Left renal pelvis (tissue), 4 donors: ENCODE measurements at places on chromosomes 5 and 9. TPM values are rescaled to one million over a fixed set of nuclear protein-coding genes. Genes with fewer than 3 reads are reported as not detected.

- DNase-seq, result no peak
These were observed 352.5 kb upstream of the NUDT12 start for GRCh38 chr5:103915081-103915480.

- DNase-seq, result no peak
These were observed 598.0 kb upstream of the RGMB start for GRCh38 chr5:98175474-98175873.

GRCh38 chr5:73899055-73899454, 273.1 kb downstream of the ARHGEF28 start:
- no peak for DNase-seq

- DNase-seq, result peak; percentile 31
These were observed 261.6 kb downstream of the GLIS3 start for GRCh38 chr9:4038182-4038723.

GRCh38 chr9:121559183-121559582, 59.5 kb upstream of the GGTA1 start:
- no peak for DNase-seq

DNA sequence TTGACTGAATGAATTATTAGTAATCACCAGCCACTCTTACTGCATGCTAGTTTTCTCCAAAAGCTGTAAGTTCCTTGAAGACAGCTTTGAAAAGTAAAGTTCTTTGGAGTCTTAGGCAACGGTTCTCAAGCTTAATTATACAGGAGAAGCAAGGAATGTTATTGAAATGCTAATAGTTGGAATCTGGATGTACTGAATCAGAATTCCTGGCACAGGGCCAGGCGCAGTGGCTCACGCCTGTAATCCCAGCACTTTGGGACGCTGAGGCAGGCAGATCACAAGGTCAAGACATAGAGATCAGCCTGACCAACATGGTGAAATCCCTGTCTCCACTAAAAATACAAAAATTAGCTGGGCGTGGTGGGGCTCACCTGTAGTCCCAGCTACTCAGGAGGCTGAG, 33.4 kb downstream of the GRIA1 start:
- no peak for DNase-seq

- no peak for DNase-seq
These were observed 70.5 kb downstream of the ADAMTSL1 start for GRCh38 chr9:18544456-18544855.

DNA sequence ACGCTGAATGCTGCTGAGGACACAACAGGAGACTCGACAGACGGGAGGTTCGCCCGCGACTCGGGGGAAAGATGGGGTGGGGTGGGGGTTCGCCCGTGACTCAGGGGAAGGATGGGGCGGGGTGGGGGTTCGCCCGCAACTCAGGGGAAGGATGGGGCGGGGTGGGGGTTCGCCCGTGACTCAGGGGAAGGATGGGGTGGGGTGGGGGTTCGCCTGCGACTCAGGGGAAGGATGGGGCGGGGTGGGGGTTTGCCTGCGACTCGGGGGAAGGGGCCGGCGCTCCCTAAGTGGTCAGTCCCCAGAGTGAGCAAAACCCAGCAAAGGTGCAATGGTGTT, 2.2 kb downstream of the LCN6 start:
- no peak for DNase-seq

DNA sequence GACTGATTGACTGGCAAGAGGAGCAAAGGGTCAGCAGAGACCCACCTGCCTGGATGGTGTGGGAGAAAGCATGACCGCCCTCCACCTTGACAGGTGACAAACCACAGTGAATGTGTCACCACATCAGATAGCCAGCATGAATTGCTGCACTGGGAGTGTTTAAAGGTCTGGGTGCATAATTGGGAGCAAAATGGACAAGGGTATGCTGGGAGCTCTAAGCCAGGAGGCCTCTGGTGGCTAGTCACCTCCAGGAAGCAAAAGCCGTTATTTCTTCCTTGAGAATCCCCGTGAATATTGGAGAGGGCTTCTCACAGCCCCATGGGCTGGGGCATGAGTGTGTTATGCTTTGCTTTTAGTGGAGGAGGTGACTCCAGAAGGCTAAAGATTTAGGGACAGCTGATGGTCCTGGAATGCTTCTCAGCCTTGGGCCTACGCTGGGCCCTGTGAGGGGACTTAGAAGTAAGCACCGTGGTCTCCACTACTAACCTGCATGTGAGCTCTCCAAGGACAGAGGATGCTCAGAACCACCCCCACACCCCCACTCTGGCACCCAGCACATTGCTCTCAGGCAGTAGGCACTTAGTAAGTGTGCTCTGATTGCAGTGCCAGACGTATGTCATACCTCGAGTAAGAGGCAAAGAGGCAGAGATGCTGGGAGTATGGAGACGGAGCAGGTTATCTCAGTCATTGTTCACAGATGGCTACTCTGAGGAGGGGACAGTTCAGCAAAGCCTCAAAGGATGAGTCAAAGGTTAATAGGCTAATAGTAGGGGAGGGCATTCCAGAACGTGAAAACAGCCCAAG, 9.1 kb upstream of the IRF1 start:
- DNase-seq, result no peak

GRCh38 chr9:17081351-17081750, 53.5 kb upstream of the CNTLN start:
- DNase-seq, result no peak

GRCh38 chr5:149598966-149599365, 17.7 kb downstream of the ARHGEF37 start:
- DNase-seq, result no peak

DNA sequence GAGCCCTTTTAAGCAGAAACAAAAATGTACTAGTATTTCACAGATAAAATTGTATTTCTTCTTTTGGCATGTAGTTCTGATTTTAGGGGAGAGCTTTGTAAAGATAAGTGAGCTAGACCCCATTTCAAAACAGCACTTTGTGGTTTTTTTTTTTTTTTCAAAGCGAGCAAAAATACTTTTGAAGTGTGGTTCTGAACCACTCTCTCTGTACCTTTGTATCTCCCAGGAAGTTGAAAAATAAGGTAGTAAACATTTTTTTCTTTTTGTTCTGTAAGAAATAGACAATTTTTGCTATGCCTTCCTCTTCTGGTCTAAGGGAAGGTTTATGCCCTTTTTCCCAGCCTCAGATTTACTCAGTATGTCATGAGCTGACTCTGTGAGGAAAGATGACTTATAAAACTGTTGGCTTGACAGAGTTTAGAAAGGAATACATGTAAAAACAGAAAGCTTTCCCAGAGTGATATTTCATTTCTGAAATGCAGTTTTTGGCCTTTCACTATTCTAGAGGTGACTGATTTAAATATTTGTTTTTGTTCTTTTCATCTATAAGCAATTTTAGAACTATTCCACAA, 12.5 kb downstream of the ERCC6L2 start:
- no peak for DNase-seq

DNA sequence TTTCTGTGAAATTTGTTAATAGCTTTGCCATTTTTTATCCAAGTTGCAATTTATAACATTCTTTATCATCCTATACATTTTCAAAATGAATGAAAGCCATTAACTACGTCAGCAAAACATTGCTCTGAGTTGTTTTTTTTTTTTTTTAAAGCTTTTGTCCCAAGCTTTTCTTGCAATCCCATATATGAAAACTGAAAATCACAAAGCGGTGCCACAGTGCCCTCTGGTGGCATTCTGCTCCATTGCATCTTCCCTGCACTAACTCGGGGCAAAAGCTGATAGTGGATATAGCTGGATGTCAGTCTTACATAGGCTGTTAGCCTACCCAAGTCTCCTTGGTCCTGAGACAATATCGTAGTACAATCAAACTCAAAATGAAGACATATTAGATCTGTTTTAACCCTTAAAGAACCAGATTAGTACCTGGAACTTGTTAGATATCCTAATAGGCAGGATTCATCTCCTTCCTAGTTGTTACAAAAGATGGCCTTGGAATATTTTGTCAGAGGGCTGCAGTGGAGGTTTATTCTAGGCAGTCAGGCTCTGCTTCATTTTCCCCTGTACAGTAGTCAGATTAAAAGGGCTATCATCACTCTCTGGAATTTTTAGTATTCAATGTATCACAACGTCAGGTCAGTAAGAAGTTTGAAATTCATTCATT, 669.9 kb downstream of the PTPRD start:
- peak; percentile 33 for DNase-seq

DNA sequence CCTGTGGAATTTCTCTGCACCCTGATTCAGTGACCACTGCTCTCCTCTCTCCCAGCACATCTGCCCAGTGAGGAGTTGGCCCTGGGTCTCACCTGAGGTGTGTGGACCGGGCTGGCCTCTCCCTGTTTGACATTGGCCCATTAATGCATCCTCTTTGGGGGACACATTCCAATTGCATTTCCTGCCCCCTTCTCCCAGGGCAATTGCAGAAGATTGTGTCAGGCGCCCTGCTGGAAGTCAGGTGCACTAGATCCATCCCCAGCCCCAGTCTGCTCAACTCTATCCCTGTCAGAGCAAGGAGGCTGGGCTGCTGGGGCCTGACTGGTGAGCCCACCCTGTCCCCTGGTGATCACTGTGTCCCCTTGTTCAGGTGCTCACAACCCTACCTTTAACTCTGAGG, 84.5 kb downstream of the LMX1B start:
- DNase-seq, result no peak

DNA sequence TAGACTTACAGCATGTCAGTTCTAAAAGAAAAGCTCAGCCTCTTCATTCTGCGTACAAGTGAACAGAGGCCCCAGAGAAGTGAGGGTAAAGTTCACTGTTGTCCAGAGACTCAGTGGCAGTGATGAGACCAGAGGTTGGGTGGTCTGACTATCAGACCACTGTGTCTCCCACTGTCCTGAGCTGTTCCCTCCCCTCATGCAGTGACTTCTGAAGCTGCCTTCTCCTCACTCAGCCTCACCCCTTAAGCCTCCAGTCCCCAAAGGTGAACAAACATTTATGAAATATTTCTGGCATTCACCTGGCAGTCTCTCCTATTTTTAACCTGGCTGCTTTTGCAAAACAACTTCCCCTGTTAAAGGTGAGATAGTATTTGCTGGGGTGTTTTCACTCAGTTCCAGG, 54.7 kb downstream of the ABLIM3 start:
- no peak for DNase-seq

DNA sequence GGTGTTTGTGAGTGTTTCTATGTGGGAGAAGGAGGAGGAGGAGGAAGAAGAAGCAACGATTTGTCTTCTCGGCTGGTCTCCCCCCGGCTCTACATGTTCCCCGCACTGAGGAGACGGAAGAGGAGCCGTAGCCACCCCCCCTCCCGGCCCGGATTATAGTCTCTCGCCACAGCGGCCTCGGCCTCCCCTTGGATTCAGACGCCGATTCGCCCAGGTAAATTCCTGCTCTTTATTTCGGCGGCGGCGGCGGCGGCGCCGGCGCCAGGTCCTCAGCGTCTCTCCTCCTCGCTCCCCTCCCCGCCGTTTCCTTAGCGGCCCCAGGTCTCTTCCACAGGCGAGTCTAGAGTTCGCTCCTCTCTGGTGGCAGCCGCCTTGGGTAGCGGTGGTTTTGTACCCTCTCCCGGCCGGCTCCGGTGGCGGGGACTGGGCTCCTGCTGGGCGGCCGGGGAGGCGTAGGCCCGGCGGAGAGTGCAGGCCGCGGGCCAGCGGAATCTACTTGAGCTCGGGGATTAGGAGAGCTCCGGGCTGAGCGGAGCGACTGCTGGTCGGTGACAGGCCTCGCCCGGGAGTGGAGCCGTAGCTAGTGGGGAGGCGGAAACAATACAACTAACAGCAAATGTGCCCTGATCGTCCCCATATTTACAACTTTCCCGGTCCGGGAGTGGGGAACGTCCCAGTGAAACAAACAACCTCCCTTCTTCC, 547 bp downstream of the NIPBL start:
- DNase-seq, result peak; percentile 45

DNA sequence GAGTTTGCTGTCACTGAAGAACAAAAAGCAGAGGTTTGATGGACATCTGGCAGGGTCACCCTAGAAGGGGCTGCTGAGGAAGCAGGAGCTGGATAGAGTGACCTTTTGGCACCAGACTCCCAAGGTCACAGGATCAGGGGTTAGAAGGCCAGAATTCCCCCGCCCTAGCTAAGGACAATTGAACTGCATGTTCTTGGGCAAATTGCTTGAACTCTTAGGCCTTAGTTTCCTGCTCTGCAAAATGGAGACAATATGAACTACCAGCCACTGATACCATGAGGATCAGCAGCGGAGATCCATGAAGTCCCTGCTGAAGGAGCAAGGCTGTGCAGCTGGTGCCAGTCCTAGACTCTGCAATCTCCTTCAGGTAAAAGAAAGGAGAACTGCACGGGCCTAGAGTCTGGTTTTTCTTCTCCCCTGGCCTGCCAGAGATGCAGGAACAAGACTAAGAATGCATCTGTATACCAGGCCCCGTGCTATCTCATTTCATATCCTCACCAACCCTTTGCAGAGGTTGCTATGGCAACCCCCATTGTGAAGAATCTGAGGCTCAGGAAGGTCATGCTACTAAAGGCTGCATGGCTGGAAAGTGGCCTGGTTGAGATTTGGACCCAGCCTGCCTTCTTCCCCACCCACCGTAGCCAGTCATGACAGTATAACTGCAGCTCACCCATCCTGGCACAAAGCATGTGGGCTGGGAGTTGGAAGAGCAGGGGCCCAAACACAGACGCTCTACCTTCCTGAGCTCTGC, 33.7 kb downstream of the CAMK2A start:
- no peak for DNase-seq

DNA sequence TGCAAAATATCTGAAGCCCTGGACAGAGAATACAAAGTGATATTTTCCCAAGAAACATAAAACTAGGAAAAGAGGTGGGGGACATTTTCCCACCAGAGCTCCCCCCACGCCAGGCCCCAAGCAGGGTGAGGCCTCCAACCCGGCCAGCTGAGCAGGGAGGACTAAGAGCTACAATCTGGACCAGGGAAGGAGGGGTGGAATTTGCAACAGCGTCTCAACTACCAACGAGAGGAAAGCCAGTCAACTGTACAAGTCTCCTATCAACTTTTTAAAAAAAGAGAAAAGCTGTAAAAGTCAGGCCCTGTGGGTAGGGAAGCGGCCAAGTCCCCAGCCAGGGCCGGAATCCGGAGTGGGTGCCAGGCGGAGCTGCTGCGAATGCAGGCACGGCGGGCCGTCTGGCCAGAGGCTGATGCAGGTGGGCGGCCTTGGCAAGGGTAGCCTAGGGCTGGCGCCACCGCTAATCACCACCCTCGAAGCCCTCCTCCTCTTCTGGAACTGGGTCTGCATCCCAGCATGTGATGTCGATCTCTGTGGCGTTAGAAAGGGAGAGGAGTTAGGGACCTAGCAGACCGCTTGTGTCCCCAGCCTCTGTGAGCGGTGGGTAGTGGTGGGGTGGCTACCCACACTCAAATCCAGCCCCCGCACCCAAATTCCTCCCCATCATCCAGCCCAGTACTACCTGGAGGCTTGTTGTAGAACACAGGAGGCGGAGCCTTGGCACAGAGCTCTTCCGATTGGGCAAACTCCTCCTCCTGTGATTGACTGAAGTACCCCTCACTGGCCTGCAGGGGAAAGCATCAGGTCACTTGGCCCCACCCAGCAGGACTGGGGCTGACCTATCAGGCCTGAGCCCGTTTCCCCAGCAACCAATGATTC, 10.6 kb downstream of the PRR7 start:
- peak; percentile 71 for DNase-seq

Gene GABRA1
- not detected for polyA plus RNA-seq

Gene SPATA31E1
- polyA plus RNA-seq, result not detected

Gene ATOSB
- polyA plus RNA-seq, result 15.0 TPM

Gene FAT2
- 8.0 TPM for polyA plus RNA-seq

Gene GFI1B
- 1.3 TPM for polyA plus RNA-seq

Gene FSTL4
- polyA plus RNA-seq, result 1.2 TPM

Gene OR1Q1
- not detected for polyA plus RNA-seq
